Stimulated activated CD4-positive, alpha-beta T cell treated with anti-CD3 and anti-CD28 coated beads, Interleukin-15, amount 100 ng/mL, for 48 hours (primary cell): ENCODE measurements at places on chromosomes 11 and 22.

DNA sequence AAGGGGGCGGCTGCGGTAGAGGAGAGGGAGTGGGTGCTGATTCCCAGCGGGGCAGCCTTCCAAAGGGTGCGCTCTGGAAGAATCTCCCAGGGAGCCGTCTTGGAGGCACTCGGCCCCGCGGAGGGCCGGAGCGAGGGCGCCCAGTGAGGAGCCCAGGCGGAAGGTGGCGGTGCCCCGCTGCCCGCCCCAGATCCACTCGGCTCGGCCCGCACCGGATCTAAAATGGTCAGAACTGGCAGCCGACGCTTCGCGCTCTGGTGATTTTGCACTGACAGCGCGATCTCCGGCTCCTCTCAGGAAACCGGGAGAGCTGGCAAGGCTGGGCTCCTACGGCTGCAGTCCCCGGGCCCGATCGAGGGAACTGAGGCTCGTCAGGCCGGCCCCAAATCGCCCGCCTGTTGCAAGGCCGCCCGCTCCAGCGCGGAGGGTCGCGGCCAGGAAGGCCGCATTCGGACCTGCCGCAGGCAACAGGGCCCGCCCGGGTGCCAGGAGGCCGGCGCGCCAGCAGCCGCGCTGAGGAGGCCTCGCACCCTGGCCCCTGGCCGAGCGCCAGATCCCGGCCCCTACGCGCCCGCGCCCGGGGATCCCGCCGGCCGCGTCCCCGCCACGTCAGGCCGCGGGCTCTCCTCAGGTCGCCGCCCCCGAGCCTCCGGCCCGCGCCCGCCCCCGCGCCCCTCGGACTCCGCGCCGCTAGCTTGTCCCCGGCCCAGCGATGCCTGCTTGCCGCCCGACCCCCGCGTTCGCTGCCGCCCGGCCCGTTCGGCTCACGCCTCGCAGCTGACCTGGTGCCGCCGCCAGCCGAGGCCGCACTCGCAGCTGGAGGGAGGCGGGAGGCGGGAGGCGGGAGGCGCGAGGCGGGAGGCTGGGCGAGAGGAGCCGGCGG, at the start of gene KLHL22:
Gene KLHL22, minus strand, starts transcription at position 818 of the 883 bp plus-strand sequence. CDS start 6,584 bp downstream, outside the sequence.
- DNase-seq, result no peak

GRCh38 chr11:7430496-7430895, 54.8 kb upstream of the OLFML1 start:
- DNase-seq, result no peak

GRCh38 chr11:10005955-10006525, 288.0 kb downstream of the SBF2 start:
- no peak for DNase-seq

DNA sequence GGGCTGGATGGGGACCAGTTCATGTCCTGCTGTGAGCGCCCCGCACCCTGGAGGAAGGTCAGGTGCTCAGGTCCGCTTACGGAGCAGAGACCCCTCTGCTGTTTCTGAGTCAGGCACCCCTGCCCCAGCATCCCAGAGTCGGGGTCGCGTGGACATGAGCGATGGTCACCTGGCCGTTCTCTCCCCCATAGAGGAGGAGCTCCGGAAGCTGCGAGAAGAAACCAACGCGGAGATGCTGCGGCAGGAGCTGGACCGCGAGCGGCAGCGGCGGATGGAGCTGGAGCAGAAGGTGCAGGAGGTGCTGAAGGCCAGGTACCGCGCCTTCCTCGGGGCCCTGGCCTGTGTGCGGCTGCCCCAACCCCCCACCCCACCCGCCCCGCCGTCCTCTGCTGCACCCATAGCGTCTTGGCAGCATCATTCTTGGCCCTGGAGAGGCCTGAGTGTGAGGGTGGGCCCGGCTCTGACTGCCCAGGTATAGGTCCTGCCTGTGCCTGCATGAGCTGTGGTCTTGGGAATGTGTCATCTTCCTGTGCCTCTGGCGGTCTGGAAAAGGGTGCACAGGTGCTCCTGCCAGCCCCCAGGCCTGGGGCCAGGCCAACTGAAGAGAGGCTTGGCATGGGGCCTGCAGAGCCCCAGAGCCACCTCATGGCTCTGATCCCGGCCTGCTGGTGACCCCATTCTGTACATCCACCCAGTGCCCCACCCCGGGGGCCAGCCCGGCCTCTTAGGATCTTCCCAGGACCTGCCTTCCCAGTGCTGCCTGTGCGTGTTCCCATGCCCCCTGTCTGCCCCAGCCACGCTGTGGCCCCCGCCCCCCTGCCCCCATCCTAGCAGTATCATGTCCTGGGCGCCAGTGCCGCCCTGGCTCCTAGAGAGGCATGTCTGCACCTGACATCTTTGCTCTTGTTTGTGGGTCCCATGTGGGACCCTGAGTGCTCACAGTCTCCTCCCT, 38.1 kb downstream of the GRAMD4 start:
- no peak for DNase-seq

DNA sequence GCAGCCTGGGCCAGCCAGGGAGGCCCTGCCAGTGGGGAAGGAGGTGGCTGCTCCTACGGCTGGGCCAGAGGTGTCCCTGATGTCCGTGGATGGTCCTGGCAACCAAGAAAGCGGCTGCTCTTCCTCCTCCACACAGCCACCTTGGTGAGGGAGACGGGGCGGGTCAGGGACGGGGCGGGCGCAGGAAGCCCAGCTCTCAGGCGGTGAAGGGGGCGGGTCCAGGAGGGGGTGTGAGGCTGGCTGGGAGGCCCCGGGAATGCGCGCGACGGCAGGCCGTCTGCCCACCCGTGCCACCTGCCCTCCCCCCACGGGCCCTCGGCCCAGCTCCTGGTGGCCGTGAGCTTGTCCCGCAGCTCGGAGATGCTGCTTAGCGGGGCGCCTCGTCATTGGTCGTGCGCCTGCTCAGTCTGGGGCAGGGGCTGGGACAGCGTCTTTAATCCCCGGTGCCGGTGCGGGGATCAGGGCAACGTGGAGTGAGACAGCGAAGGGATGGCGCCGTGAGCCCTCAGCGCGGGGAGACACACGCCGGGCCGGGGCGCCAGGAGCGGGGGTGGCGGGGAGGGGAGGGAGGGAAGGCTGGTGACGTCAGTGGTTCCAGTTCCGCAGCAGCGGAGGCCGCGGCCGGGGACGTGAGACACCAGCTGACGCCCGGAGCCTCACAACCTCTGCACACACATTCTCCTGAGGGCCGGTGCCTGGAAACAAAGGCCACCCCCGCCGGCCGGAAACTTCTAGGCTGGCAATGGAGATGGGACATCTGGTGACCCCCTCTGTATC, 6.7 kb upstream of the BRSK2 start:
- peak; percentile 65 for DNase-seq

GRCh38 chr22:21967693-21968271, 14.8 kb downstream of the TOP3B start:
- DNase-seq, result no peak

- peak; percentile 18 for DNase-seq
Measured at GRCh38 chr11:122656631-122657101, 1.1 kb downstream of the UBASH3B start.

- no peak for DNase-seq
Measured at GRCh38 chr11:30322191-30322590, 713 bp upstream of the ARL14EP start.

GRCh38 chr11:76699451-76700091, 29.0 kb upstream of the LRRC32 start:
- DNase-seq, result no peak

DNA sequence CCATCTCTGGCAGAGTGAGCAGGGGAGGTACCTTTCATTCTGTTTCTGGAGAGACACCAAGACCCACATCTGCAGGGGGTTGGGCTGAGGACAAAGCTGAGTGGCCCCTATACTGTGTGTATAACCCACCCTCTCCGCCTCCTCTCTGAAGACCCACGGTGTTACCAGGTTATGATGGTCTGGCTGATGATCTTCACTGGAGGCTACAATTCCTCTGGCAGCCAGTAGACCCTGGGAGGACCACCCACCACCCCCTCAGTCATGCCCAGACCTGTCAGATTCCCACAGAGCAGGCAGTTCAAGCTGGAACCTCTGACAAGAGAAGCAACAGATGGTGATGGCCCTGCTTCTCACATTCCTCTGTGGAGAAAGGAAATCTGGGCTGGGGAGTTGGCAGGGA, 11.4 kb upstream of the KCNJ1 start:
- DNase-seq, result no peak

GRCh38 chr11:84165139-84165538, 879.0 kb upstream of the CCDC90B start:
- no peak for DNase-seq

DNA sequence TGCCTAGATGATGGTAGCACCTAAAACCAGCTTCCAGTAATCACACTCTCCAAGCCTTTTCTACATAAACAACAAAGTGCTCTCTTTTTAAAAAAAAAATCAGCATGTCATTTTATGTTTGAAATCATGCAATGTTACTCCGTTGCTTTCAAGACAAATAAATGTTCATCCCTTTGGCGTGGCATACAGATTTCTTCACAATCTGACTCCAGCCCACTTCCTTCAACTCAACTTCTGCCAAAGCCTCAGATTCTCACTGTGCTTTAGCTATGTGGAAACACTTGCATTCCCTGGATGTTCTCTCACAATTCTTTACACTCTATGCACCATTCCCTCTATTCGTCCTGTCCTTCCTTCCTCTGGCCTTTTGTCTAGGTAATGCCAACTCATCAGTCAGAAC, 206.3 kb upstream of the BLID start:
- no peak for DNase-seq

GRCh38 chr11:67099831-67100324, 19.2 kb upstream of the KDM2A start:
- no peak for DNase-seq

DNA sequence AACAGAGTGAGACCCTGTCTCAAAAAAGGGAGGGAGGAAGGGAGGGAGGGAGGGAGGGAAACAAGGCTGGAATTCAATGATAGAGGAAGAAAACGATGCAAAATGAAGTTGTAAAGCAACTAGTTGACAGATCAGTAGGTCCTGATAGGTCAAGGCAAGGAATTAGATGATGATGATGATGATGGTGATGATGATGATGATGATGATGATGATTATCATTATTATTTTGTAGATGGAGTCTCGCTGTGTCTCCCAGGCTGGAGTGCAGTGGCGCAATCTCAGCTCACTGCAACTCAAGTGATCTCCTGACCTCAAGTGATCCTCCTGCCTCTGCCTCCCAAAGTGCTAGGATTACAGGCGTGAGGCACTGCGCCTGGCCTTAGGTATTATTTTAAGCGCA, 11.3 kb upstream of the L3MBTL2 start:
- DNase-seq, result no peak

- DNase-seq, result no peak
Measured at GRCh38 chr11:32434356-32435151, 785 bp downstream of the WT1 start.

GRCh38 chr11:122116591-122116990, 576 bp upstream of the BLID start:
- no peak for DNase-seq

DNA sequence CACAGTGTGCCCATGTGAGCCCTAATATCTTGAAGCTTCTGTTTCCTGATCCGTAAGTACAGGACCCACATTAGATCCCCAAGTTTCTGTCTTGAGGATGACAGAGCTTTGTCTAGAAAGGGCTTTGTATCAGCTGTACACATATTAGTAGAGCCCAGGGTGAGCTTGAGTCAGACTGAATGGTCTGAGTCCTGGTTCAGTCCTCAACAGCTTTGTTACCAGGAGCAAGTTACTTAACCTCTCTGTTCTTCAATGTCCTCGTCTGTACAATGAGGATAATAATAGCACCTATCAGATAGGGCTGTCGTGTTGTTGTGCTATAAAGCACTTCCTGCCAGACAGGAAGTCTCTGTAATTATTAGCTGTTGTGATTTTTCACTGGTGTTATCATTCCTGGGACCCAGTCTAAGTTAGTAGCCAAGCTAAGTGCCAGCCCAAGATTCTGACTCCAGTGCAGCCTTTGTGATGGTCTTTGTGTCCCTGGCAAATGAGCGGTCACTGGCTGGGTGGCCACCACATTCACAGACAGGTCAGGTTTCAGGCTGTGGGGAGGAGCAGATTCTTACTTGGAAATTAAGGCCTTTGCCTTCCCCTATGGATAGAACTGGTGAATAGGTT, 6.8 kb downstream of the TOM1 start:
- DNase-seq, result no peak

DNA sequence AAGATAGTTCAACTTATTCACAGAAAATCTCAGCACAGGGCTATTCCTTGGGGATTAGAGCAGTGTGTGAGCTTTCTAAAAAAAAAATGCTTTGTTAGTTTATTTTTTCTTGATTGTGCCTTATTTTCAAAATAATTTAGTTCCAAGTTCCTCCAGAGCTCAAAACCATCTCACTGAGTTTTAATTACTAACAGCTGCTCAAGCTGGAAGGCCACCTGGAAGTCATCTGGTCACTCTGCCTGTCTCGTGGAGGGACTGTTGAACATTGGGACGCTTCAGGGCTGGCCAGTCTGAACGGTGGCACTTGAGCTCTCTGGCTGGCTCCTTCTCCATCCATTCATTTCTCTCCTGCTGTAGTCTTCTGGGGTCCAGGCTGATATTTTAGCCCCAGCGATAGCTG, 4.0 kb downstream of the OR51E1 start:
- no peak for DNase-seq

DNA sequence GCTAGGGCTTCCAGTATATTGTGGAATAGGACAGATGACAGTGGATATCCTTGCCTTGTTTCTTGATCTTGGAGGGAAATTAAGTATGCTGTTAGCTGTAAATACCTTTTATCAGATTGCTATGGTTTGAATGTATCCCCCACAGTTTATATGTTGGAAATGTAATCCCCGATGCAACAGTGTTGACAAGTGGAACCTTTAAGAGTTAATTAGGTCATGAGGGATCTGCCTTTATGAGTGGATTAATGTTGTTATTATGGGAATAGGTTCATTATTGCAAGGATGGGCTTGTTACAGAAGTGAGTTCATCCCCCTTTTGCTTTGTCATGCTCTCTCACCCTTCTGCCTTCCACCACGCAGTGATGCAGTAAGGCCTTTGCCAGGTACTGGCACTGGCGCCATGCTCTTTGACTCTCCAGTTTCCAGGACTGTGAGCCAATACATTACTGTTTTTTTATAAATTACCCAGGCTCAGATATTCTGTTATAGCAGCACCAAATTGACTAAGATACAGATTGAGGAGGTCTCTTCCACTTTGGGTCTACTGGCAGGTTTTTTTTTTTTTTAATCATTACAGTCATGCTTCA, 16.4 kb downstream of the CABIN1 start:
- no peak for DNase-seq

DNA sequence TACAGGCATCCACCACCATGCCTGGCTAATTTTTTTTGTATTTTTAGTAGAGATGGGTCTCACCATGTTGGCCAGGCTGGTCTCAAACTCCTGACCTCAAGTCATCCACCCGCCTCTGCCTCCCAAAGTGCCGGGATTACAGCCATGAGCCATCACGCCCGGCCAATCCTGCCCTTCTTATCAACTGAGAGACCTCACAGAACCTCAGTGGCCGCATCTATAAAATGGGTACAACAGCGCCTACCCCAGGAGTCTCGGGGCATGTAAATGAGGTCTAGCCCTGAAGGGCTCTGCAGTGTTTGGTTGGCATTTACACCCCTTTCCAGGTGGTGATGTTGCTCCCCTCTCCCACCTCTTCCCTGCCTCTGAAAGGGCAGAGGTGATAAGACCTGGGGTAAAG, 11.7 kb downstream of the SYNGR1 start:
- DNase-seq, result no peak
